ENCODE measurements at places on chromosomes 6 and 20.

DNA sequence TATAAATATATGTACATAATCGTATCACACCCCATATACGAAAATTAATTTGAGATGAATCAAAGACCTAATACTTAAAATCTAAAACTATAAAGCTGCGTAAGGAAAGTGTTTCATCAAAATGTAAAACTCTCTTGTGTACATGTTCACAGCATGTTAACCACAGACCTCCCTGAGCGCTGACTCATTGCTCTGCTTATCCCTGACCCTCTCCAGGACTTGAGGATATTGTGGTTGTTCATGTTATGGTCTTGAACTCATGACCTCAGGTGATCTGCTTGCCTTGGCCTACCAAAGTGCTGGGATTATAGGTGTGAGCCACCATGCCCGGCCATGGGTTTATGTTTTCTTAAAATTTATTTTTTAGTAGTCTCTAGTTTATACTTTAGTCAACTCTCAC is 14.2 kb downstream of the FAM83B start:
- DNase-seq: no peak

DNA sequence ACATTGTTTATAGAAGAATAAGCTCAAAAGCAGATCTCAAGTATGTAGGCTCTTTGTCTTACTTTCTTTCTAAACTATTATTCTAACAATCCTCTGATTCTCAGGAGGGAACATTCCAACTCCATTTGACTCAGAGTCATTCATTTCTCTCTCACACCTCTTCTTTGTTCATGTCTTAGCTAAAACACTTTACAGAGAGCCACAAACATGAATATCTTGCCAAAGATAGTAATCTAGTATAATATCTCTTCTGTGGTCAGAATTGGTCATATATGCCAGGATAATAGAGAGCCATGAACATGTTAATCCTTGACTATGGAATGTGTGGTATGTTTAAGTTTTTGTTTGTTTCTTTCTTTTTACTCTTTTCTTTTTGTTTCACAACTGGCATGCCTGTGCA is 456.0 kb upstream of the PTCHD4 start:
- no peak for DNase-seq

GRCh38 chr6:110617057-110617456 is 140.6 kb upstream of the SLC22A16 start:
- DNase-seq: no peak

DNA sequence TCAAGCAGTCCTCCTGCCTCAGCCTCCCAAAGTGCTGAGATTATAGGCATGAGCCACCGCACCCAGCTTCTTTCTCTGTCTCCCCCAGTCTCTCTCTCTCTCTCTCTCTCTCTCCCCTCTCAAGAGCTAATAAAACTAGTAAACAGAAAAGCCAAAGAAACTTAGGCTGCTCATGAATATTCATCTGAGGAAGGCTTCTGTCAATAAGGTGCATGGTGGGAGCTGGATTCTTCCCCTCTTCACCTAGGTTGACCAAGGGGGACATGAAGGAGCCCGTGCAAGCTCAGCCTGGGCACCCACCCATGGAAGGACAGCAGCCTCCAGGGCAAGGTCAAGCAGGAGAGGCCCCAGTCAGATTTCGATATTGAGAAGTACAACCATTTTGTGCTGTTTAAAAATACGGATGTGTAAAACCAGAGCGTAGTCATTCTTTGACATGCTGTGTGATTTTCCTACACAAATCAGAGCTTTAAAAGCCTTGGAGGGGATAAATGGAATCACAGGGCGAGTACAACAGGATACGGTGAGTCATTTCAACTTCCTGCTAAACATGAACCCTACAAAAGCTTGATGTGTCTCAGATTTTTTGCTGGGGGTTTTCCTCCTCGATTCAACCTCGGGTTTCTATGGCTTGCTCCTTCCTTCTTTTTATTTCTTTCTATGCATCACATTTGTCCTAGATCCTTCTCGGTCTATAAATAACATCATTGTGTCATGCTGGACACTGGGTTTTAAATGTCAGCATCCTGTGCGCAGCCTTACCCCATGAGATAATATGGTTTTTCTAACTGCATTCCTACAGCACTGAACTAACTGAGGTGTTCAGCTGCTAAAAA is 368.9 kb upstream of the JARID2 start:
- peak; percentile 25 for DNase-seq

- DNase-seq: peak; percentile 82
Observed at GRCh38 chr6:32868257-32868788, 14.3 kb downstream of the PSMB9 start.

GRCh38 chr6:13762611-13763441 is 51.2 kb upstream of the RANBP9 start:
- peak; percentile 24 for DNase-seq

- no peak for DNase-seq
Observed at GRCh38 chr6:84150705-84151104, 76.7 kb downstream of the CEP162 start.

GRCh38 chr20:57658447-57658832 is 38.2 kb upstream of the ZBP1 start:
- no peak for DNase-seq

DNA sequence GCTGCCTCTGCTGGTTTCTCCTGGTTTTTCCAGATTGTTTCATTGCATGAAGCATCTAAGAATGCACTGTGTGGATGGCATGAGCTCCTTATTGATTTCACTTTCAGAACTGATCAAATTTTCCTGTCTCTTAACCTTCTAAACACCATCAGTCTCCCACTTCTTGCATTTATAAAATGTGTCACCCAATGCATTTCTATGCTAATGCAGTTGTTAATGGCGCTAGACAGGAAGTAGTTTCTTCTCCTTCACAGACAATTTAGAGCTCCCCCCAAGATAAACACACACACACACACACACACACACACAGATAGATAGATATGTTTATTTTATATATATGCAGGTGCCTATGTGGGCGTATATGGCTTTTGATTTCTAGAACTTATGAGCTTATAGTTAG is 45.6 kb upstream of the FOXA2 start:
- DNase-seq: no peak

GRCh38 chr6:41505122-41506049 is 40.8 kb upstream of the FOXP4 start:
- no peak for DNase-seq

GRCh38 chr6:110185879-110186278 is 5.7 kb downstream of the CDC40 start:
- DNase-seq: no peak

DNA sequence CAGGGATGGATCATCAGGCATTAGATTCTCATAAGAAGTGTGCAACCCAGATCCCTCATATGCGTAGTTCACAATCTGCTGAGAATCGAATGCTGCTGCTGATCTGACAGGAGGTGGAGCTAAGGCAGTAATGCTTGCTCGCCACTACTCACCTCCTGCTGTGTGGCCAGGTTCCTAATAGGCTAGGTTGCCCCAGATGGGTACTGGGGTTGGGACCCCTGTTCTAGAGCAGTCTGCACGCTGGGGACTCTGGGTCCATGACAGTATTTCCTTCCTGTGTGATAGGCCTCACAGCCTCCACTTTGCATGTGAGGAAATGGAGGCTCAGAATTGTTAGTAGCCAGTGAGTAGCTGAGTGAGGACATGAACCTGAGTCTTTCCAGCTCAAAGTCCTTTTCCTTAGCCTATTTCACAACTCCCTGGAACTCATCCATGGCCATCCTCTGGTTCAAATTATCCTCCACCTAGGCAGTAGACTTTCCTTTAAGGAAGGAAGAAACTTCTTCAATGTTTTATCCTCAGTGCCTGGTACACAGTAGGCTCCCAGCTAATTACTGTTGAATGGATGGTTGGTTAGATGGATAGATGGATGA is 117.2 kb downstream of the SYCP2 start:
- DNase-seq: no peak

DNA sequence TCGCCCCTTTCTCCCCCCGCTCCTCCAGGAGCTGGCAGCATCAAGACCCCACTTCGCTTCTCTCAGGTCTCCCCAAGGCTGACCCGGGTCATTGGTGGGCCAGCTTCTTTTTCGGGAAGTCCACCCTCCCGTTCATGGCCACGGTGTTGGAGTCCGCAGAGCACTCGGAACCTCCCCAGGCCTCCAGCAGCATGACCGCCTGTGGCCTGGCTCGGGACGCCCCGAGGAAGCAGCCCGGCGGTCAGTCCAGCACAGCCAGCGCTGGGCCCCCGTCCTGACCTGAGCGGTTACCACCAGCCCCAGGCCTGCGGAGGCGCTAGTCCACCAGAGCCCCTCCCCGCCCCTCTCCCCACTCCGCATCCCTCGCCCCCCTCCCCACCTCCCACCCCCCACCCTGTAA is 1.0 kb downstream of the PPDPF start:
- no peak for DNase-seq

- peak; percentile 16 for DNase-seq
Observed at GRCh38 chr6:145929037-145929633, 35.0 kb downstream of the SHPRH start.

GRCh38 chr6:29553268-29554057 is 6.1 kb downstream of the UBD start:
- no peak for DNase-seq

GRCh38 chr6:36547646-36548400 is 544 bp upstream of the STK38 start:
- DNase-seq: no peak

DNA sequence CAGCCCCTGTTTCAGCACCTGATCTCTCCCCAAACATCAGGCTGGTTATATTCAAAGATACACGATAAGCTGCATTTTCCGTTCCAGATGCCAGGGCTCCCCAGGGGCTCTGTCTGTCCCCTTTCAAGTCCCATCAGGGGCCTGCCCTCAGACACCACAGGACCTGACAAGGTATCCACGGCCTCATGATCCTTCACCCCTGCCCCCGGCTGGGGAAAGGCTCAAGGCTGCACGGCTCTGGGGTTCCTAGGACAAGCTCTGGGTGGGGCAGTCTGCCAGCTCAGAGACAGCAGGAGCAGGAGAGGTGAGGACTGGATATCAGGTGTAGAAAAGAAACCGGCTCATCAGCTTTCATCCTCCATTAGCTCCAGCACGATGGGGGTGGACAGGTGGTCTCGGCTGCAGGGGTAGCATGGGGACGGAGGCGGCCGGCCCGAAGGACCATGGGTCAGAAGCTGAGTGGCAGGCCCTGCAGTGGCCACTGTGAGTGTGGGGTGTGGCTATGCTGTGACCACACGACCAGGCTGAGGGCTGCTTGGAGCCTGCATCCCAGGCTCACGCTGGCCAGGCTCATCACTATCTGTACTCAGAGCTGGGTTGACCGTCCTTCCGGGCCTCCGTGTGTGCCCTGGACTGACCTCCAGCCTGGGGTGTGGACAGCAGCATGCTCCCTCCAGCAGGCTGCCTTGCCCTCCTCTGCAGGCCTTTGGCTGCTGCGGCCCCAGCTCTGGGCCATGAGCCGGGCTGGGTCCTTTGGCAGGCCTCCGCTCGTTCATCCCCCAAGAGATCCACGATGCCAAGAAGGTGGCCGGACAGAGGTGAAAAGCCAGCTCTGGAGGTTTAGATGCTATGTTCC is 386.2 kb downstream of the THBS2 start:
- DNase-seq: no peak

- DNase-seq: no peak
Observed at GRCh38 chr20:47362361-47363219, 6.1 kb upstream of the ZMYND8 start.

DNA sequence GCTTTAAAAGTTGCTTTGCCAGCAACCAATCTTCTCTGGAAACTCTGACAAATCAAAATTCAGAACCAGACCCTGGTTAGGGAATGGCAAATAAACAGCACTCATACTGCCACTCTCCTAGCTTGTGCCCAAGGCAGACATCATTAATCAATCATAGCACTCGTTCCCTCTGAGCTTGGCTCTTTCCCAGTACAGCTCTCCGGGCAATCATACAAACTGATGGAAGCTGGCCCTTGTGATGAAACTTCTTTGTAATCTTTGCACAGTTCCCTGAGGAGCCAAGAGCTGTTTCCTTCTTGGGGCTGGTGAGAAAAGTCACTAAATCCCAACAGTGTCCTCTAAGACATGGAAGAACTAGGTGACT is 34.7 kb downstream of the KIAA1755 start:
- no peak for DNase-seq

GRCh38 chr20:58832457-58832856 is 18.2 kb downstream of the GNAS-AS1 start:
- DNase-seq: no peak

GRCh38 chr20:46808565-46808964 is 86.1 kb upstream of the EYA2 start:
- DNase-seq: no peak

- DNase-seq: no peak
Observed at GRCh38 chr6:35640017-35640664, 48.6 kb downstream of the FKBP5 start.

- no peak for DNase-seq
Observed at GRCh38 chr20:45593498-45593897, 14.4 kb upstream of the WFDC8 start.

GRCh38 chr6:157481189-157481864 is 100.3 kb downstream of the ZDHHC14 start:
- DNase-seq: no peak

DNA sequence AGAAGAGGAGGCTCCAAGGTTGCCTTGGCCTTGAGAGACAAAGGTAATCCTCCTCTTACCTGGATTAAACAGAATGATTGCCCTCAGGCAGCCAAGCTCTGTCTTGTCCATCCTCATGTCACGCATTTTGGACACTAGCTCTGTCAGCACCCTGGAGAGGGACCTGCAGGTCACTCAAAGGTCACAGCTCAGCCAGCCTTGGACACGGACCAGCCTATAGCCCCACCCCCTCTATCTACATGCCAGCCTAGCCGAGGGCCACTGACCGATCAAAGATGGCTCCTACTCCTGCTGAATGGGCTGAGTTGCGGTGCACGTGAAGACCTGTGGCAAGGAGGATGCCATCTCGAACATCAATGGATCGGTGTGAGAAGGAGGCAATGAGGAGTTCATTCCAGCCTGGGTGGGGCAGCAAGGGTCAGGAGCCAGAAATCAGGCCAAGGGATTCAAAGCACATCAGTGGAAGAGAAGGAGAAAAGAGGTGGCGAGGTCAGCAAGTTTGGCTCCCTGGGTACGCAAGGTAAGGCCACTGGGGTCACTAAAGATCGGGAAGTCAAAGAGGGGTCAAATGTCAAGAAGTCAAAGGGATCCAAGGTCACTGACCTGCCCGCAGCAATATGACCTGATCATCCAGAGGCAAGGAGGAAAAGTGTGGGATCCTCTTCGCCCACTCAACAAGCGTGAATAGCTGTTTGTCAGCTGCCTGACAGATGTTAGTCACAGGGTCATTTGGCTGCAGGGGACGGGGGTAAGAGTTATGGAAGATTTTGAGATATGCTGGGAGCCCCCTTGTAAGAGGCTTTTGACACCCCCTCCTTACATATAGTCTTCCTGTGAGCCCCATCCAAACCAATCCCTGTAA is 3.3 kb upstream of the COL11A2 start:
- no peak for DNase-seq

- no peak for DNase-seq
Observed at GRCh38 chr6:131652472-131652871, 15.4 kb downstream of the ENPP3 start.

GRCh38 chr20:19794941-19795340 is 36.9 kb downstream of the RIN2 start:
- DNase-seq: no peak

GRCh38 chr6:12576389-12576788 is 140.2 kb upstream of the PHACTR1 start:
- no peak for DNase-seq
